GM13976 (cell line): ENCODE measurements at places on chromosomes 2 and 18.

DNA sequence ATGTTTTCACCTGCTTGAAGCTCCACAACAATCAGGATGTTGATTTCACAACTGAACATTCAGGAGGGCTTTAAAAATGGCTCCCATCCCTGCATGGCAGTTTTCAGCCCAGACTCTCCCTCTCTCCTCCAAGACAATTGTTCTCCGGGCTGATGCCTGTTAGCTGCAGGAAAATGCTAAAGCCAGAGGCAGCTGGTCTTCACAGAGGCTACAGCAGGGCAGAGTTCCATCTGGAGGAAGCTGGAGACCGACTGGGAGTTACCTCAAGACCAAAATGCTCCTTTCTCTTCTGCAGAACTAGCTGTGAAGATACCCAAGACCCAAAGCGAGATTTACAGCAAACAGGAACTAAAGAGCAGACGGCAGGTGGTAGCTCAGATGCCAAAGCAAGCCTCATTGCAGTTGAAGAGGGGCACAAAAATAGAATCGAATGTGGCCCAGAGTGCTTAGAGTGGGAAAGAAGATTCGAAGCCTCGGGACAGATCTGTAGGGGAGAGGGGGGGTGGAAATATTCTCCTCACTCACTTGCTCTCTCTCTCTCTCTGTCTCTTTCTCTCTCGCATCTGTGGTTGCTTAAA lies 423.6 kb downstream of the ZNF521 start:
- DNase-seq = no peak

DNA sequence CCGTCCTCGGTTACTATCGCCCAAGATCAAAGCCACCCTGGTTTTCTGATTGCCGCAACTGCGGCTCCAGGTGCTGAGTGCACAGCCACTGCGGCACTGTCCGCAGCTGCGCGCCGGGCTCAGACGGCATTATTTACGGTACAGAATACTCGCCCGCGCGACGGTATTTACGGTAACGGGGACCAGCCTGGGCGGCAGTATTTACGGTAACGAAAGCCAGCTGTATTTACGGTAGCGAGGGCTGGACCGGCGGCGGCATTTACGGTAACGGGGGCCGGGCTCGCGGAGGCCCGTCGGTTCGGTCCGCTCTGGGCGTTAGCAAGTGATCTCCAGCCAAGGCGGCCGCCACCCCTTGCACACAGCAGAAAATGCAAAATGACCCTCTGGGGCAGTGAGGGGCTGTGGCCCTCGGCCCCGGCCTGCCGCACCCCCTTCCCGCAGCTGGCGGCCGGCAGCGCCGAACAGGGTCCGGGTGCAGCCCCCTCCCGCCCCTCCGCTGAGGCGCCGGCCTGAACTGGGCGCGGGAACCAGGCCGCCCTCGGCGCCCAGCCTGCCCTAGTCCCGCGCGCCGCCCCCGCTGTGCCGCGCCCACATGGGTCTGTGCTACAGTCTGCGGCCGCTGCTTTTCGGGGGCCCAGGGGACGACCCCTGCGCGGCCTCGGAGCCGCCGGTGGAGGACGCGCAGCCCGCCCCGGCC lies at the start of gene GNAL:
Gene GNAL, plus strand, starts transcription at position 293 of the 697 bp plus-strand sequence. Its CDS starts 300 bp downstream, at position 593.
- peak; percentile 85 for DNase-seq

- DNase-seq = no peak
Observed at GRCh38 chr18:52394602-52395001, 54.6 kb downstream of the DCC start.

GRCh38 chr2:238811293-238811692 lies 36.6 kb upstream of the TWIST2 start:
- no peak for DNase-seq

GRCh38 chr2:136118819-136119716 lies 1.1 kb upstream of the CXCR4 start:
- DNase-seq = peak; percentile 81

GRCh38 chr2:30149976-30150375 lies 3.2 kb downstream of the YPEL5 start:
- DNase-seq = no peak

DNA sequence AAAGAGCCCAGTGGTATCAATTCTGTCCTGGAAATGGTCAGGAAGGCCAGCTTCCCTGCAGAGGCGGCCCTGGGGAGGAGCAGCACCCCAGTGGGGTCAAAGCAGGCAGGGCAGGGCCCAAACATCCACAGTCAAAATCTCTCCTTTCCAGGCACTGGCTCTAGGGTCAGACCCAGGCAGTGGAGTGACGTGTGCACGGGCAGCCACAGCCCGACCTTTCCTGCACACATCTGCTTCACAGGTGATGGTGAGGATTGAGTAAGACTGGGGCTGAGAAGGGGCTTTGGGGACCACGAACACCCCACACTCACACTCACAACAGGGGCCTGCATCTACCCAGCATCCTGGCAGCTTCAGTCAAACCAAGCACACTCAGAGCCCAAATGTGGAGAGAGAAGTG lies 97.8 kb upstream of the GLI2 start:
- no peak for DNase-seq

DNA sequence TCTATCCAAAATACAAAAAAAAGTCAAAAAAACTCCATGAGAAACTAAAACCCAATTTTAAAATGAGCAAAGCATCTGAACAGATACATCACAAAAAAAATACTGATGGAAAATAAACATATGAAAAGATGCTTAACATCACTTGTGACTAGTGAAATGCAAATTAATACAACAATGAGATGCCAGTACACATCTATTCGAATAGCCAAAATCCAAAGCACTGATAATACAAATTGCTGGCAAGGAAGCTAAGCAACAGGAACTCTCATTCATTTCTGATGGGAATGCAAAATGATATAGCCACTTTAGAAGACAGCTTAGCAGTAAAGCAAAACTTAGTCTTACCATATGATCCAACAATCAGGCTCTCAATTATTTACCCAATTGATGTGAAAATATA lies 190.2 kb upstream of the FN1 start:
- DNase-seq = no peak

DNA sequence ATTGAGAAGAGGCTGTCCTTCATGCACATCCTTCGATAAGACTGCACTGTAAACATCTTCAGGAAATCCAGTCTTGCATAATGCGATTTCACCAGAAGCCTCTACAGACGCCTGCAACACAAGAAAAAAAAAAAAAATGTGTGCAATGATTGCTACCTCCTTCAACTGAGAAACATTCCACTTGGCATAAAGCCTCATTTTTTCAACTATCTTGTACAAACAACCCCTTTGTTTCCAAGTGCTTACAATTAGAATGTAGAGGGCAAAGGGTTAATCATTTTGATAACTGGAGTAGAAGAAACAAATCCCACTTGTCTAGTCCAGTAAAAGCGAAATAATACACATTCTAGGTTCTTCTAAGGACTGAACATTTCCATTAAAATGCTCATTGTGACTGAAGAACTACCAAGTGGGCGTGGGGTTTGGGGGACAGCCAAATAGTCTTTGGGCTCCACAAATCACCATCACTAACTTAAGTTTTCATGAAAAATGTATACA lies 29.2 kb downstream of the CDH2 start:
- no peak for DNase-seq

GRCh38 chr2:29455200-29455860 lies 340.1 kb downstream of the CLIP4 start:
- DNase-seq = no peak

DNA sequence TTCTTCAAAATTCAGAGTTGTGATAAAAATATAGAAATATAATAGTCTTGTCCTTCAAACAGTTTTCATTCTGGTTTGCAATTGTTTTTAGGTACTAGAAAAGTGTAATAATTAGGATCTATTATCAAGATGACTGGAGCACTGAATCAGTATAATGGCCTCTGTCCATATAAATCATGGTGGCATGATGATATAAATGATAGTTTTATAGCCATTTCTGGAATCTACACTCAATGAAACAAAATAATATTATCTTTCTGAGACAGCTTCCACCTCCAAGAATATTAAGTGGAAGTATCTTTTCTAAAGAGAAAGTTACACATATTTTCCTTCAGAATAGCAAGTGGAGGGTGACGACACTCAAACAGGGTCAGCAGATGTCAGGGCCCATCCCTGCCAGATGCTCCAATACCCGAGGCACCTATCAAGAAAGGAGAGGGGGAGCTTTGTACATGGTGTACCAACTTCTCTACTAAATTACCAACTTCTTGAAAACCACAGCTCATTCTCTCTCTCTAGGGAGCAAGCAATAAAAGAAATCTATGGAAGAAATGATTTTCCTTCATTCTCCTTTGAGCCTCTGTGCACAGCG lies 882.7 kb upstream of the CHAC2 start:
- no peak for DNase-seq

GRCh38 chr2:150312271-150312670 lies 175.2 kb downstream of the RND3 start:
- no peak for DNase-seq

DNA sequence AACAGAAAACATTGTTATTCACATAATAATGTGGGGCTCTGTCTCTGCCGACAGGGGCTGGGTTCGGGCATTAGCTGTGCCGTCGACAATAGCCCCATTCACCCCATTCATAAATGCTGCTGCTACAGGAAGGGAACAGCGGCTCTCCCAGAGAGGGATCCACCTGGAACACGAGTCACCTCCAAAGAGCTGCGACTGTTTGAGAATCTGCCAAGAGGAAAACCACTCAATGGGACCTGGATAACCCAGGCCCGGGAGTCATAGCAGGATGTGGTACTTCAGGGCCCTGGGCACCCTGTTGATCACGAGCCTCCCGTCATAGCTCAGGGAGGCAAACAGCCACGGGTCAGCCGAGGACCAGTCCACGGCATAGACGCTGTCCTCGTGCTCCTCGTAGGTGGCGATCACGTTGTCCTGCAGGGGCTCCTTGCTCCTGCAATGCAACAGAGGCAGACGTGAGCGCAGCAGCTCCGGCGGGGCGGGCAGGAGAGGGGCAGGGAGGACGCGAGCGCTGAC lies 188.5 kb downstream of the EIPR1 start:
- no peak for DNase-seq

- no peak for DNase-seq
Observed at GRCh38 chr2:31813016-31813415, 197.8 kb downstream of the MEMO1 start.

DNA sequence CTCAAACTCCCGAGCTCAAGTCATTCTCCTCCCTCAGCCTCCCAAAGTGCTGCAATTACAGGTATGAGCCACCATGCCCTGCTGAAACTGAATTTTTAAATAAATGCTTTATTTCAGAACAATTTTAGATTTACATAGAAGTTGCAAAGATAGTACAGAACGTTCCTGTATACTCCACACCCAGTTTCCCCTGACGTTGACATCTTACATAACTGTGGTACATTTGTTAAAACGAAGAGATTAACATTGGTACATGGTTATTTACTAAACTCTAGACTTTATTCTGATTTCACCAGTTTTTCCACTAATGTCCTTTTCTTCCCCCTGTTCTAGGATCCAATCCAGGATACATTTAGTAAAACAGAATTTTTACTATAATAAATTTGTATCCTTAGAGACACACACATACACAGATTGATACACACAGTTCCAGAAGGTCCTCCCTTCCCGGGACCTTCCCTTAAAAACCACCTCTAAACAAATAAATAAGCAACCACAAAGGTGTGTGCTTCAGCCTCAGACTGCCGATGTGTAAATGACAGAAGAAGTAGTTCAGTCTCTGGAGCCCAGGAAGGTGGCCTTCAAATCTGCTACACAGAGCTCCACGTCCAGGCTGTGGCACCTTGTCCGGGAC lies 6.9 kb downstream of the NEU2 start:
- no peak for DNase-seq

GRCh38 chr18:78965917-78966792 lies 13.5 kb upstream of the SALL3 start:
- DNase-seq = no peak

GRCh38 chr2:236968101-236968879 lies 117.4 kb upstream of the COPS8 start:
- DNase-seq = no peak

DNA sequence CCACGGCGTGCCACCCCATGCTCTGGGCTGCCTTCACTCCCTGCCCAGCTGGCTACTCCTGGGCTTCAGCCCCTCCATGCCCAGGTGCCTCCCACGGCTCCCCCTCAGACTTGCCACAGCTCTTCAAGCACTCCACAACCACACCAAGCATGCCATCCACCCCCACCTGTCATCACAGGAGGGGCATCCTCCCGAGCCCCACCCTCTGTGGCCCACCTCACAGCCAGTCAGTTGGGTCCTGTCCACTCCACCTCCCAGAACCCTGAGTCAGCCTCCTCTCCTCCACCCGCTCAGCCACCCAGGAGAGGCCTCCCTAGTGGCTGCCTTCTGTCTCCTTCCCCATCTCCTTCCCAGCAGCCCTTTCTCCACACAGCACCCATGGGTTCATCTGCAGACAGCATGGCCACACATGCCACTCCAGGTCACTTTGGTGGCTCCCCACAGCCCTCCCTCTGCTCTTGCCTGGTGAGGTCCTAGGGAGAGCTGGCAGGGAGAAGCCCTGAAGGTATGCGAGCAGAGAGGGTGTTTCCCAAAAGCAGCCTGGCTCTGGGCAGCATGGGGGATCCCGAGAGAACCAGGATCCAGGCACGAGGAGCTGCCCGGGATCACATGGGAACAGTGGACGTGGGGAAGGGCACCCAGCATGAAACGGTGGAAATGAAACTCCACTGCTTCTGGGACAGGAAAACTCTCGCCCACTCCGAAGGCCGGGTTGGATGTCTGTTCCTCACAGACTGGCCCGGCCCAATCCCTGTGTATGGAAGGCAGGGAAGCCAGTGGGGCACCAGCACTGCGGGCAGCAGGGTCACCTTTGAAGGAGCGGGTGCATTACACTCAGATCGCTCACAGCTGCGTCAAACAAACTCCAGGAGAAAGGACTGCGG lies 2.7 kb downstream of the LIMS2 start:
- no peak for DNase-seq

DNA sequence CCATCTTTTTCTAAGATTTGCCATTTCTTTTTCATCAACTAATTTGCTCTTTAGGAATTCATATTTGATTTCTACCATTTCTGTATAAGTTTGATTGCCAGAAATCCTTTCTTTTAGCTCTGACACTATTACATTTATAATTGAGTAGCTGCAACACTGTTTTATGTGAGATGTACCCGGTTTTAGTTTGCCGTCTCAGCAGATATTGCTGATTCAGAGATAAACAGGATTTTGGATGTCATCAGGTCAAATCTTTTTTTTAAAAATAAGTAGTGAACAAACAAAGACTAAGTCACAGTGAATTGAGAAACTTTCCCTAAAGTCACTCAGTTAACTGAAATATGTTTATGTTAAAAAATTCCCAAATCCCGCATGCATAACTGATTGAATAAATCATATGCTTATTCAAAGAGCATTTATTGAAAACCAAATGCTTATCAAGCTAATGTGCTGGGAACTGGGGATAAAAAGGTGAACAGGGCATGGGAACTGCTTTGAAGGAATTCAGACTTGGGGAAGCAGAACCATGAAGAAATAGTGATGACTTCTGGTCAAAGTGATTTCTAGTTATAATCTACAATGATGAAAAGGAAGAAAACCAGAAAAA lies 19.5 kb upstream of the CCDC102B start:
- DNase-seq = no peak
